T1000 (cell line): ENCODE measurements at places on chromosomes 2 and 18.

GRCh38 chr2:25315316-25315680, 26.4 kb downstream of the DNMT3A start:
- no peak for DNase-seq

- DNase-seq, result no peak
Observed at GRCh38 chr2:8926356-8926755, 77.1 kb downstream of the MBOAT2 start.

- DNase-seq, result no peak
Observed at GRCh38 chr2:43714164-43714563, 37.9 kb upstream of the C1GALT1C1L start.

DNA sequence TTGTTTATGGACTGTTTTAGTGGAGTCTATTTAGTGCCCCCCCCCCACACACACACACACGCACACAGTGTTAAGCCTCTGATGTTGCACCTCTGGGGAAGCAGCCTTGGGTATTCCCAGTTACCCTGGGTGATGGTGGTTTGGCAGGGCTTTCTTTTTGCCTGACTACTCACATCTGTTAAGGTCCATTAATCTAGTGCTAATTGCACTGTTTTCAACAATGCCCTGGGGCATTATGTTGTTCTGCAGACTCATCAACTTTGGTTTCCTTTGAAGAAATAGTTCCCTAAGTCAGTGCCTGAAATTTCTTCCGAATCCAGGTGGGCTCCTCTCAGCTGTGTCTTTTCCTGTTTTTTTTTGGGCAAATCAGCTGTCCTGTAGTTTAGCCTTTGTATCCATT, 34.7 kb downstream of the SPOPL start:
- DNase-seq, result no peak

DNA sequence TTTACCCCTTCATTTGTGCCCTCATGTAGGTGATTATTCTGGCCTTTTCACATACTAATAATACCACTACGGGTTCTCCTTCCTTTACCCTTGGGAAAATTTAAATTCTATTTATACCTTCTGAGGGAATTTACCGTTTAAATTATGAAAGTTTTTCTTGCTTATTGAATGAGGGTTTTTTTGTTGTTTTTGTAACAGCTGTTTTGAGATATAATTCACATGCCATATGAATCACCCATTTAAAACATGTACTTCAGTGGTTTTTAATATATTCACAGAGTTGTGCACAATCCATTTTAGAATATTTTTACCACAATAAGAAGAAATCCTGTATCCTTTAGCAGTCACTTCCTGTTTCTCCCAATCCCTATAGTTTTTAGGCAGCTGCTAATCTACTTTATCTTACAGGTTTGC, 54.7 kb downstream of the EML4 start:
- DNase-seq, result no peak
